CD4-positive, alpha-beta T cell treated with Interleukin-10 for 1 hour (primary cell): ENCODE measurements at places on chromosomes 4 and X.

- DNase-seq, result peak; percentile 21
Measured at GRCh38 chrX:25020905-25021449, 5.2 kb upstream of the ARX start.

GRCh38 chr4:140756319-140757231 is at the start of gene TBC1D9:
Gene TBC1D9, minus strand, starts transcription at chr4:140756385. Its CDS starts 340 bp downstream, at chr4:140756045.
- peak; percentile 21 for DNase-seq

DNA sequence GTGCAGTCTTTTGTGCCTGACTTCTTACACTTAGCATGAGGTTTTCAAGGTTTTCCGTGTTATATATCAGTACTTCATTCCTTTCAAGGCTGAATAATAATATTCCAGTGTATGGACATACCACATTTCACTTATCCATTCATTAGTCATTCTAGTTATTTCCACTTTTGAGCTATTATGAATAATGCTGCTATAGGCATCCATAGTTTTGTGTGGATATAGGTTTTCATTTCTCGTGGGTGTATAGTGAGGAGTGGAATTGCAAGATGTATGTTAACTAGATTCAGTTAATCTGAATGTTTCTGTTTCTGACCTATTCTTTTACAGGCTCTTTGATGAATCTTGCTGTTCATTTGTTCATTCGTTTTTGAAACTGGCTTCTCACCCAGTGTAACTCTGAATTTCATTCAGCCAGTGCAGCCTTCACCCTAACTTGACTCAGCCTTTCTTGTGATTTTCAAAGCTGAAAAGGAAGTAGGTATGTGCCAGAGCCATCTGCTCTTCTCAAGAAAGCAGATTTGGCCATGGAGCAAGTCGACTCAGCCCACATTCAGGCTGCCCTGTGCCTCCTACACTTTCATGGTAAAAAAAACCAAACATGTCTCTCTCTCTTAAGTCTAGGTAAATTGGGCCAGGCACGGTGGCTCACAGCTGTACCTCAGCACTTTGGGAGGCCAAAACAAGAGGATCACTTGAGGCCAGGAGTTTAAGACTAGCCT is 56.3 kb upstream of the NOCT start:
- DNase-seq, result no peak

GRCh38 chr4:73761856-73762255 is 21.5 kb downstream of the CXCL8 start:
- DNase-seq, result no peak

- no peak for DNase-seq
Measured at GRCh38 chrX:148649145-148649795, 148.9 kb downstream of the AFF2 start.

- DNase-seq, result no peak
Measured at GRCh38 chr4:76485450-76485849, 50.4 kb downstream of the SHROOM3 start.

GRCh38 chr4:24668956-24669355 is 84.6 kb upstream of the DHX15 start:
- no peak for DNase-seq
